Activated CD4-positive, CD25-positive, alpha-beta regulatory T cell treated with anti-CD3 and anti-CD28 coated beads, Interleukin-2, amount 50 U/mL, for 72 hours (primary cell): ENCODE measurements at places on chromosomes 7 and 10.

DNA sequence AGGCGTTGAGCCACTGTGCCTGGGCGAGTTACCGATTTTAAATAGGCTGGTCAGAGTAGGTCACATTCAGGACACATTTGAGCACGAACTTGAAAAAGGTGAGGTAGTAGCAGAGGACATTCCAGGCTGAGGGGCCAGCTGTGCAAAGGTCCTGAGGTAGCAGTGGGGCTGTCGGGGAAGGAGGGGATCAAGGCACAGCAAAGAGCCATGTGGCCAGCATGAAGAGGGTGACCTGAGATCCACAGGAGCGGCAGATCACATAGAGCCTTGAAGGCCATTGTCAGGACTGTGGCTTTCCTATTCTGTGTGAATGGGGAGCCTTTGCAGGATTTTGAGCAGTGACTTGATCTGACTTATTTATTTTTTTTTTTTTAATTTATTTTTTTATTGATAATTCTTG lies 6.5 kb downstream of the ZAN start:
- DNase-seq: no peak

DNA sequence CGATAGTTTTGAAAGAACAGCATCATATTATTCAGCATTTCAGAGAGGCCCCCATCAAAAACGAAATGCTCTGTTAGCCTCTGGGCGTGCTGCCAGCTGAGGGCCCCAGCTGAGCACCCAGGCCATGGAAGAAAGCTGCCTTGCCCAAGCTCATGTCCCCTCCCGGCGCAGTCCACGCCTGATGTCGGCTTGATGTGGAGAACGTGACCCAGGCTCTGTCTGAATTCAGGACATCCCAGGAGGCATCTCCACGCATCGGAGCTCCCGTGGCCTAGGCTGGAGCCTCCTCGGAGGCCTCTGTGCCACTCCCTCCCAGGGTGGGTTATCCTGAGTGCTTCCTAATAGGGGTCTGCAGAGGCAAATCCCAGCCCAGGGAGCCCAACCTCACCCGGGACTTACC lies 218.3 kb upstream of the AKR1E2 start:
- no peak for DNase-seq

DNA sequence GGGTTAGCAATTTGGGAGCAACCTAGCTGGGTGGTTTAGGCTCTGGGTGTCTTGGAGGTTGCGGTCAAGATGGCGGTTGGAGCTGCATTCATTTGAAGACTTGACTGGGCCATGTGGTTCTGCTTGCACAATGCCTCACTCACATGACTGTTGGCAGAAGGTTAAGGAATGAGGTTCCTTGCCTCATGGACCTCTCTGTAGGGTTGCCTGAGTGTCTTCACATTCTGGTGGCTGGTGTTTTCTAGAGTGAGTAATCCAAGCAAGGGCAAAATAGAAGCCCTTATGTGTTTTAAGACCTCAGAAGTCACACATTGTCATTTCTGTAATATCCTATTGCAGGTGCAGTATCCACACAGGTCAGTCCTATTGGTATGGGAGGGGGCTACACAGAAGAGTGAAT lies 52.0 kb downstream of the CDK14 start:
- DNase-seq: no peak

DNA sequence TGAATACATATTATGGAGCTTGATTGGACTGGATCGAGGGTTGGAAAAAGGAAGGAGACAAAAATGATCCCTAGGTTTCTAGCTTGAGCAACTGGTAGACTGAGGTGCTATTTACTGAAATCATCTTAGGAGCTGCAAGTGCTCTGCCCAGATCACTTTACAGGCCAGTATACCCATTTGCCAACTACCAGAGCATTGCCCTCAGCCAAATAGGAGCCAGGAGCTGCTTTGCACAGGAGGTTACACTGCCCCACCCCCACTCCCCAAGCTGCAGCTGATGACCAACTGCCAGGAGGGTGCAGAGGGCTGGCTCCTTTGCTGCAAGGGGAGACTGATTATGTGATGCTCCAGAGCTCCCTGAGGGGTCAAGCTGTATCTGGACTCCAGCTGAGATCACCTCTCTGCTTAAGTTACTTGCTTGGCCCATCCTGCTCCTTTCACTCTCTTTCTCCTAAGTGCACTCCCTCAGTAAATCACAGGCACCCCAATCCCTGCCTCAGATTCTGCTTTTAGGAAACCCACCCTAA lies 275.4 kb downstream of the ZEB1 start:
- no peak for DNase-seq

DNA sequence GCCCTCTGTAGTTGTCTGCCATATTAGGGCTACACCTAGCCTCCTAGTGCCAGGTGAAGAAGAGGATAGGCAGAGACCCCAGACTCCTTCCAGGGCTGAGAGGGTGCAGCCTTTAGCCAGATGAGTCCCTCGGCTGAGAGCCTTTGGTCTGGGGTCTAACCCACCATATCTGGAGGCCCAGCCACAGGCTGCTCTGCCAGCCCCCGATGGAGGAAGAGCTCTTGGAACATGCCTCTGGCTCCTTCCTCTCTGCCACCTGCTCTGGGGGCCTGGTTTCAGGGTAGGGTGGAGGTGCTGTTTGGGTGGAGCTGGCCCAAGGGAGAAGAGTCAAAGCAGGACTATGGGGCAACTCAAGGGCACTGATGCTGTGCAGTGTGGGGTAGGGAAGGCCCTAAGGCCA lies 1.4 kb downstream of the LRRC18 start:
- DNase-seq: no peak

DNA sequence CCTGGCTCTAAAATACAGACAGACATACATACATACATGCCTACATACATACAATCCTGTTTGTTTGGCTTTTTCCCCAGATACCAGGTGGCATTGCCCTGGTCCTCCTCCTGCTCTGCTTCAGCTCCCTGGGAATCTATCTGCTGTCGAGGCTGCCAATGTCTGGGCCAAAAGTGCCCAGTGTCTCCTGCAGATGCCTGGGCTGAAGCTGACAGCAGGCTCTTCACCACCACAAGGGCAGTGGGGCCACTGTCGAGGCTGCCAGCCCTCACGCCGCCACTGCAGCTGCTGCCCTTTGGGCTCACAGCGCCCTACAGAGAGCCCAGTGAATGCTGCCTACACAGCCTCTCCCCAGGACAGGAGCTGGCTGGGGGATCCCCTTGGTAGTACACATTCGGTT lies 18.0 kb upstream of the STN1 start:
- no peak for DNase-seq

DNA sequence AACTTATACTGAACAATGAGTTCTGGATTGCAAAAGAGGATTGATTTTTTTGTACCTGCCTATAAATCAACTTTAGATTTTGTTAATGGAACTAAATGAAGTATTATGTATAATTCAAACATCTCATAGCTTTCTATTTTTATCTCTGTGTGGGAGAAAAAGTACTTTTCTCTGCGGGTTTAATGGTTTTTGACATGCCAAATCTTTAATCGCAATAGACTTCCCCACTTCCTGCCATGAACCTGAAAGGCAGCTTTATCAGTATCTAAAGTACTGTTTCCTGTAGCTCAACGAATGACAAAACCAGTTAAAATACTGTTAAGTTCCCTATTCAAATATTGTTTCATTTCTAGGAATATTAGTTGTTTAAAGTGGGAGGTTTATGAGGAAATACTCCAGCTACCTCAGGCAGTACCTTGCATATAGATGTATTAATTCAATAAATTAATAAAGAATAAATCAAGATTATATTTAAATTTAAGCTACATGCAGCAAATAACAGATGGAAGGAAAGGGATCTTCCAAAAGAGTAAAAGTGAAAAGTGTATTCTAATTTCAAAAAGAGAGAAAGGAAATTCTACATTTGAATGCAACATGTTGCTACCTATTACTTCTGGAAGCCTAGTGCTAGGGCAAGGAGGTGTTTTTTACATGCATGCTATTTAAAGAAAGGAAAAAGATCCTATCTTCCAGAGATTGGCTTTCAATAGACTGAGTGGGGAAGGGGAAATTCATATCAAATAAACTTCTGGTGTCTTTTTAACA lies 75.9 kb downstream of the SVOPL start:
- no peak for DNase-seq

GRCh38 chr7:96636979-96637378 lies 72.7 kb downstream of the SEM1 start:
- no peak for DNase-seq

DNA sequence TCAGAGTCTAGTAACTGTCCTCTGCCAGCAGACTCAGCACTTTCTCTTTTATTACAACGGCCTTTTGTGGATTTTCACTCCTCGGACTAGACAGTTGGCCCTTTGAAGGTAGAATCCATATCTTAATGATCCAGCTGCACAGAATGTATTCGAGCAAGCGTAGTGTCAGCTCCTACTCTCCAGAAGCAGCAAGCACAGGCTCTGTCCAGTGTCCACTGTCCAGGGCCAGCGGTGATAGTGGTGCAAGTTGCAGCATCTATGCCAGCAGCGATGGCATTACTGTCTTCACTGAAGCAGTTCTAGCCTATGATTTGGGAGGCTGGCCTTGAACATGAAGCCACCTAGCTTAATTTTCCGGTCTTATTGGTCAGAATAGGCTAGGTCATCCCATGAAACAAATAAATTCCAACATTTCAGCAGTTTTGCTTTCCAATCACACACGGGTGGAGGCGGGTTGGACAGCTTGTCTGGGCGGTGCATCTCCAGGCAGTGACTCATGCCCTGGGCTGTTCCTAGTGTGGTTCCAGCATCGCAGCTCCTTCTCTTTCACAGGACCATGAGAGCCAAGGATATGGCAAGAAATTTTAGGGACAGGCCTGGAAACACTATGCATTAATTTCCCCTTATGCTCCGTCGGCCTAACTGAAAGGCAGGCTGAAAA lies 108.6 kb upstream of the KCNMA1 start:
- no peak for DNase-seq

DNA sequence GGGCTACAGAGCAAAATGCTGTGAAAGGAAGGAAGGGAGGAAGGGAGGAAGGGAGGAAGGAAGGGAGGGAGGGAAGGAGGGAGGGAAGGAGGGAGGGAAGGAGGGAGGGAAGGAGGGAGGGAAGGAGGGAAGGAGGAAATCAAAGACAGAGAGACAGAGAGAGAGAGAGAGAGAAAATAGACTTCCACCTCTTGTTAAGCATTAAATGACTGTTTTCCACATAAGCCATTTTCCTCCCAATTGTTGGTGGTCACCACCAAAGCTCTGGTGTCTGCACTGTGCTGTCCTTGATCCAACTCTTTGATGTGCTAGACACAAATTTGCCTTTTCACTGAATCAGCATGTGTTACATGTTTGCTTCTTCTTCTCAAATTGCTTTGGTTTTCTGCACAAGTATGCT lies 90.7 kb upstream of the INHBA start:
- DNase-seq: no peak

GRCh38 chr10:48638739-48639527 lies 34.1 kb upstream of the ARHGAP22 start:
- DNase-seq: no peak

GRCh38 chr7:8382004-8382730 lies 51.2 kb upstream of the NXPH1 start:
- no peak for DNase-seq

- DNase-seq: no peak
These were observed 97.9 kb downstream of the ABLIM1 start for GRCh38 chr10:114560144-114560543.

GRCh38 chr10:46050941-46051623 lies 5.0 kb upstream of the MSMB start:
- DNase-seq: no peak

DNA sequence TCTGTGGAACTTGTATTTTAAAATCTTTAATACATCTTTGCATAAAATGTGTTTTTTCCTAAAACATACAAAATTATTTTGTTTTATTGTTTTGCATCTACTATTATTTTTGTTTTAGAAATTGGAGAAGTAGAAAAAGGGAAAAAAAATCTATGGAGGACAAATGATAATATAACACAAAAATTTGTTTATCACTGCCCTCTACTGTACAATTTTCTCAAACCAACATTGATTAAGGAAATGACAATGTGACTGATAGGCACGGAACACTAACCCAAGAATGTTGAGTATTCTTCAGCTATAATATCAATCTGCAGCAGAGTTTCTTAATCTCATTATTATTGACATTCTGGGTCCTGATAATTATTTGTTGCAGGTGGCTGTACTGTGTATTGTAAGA lies 9.5 kb upstream of the ING3 start:
- DNase-seq: no peak

- DNase-seq: no peak
These were observed 337.5 kb downstream of the RPS24 start for GRCh38 chr10:78371136-78371535.

DNA sequence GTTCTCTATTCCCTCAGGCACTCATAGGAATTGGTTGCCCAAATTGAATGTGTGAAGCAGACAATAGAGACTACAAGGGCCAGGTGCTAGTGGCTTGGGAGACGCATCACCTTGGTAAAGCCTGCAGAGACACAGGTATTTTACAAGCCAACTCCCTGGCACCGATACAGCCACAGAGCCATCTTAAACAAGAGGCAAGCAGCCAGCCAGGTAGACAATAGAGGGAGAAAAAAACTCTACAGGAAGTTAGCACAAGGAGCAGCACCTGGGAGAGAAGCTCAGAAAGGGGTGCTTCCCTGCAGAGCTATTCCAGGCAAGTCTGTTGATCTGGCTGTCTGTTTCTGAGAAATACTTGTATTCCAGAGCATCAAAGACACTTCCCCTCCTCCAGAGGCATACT lies 43.0 kb upstream of the CDK1 start:
- no peak for DNase-seq

- DNase-seq: no peak
These were observed 166.6 kb upstream of the MKLN1 start for GRCh38 chr7:131161103-131161502.

- no peak for DNase-seq
These were observed 67.7 kb downstream of the COL13A1 start for GRCh38 chr10:69869291-69869961.

DNA sequence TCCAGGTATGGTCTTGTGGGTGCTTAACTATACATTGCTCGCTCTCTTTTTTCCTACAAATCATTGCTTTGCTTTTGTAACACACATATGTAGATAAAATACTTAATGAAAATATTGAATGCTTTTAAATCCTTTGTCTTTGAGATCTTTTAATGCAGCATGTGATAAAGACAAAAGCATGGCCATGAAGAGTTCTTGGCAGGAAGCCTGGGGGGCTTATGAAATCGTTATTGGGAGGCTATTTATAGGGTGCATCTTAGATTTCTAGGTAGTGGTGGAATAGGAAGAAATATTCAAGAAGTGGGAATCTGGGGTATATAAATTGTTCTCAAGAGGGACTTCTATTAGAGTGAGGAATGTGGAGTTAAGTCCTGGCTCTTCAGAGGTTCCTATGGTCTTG lies 21.9 kb downstream of the UBE2D1 start:
- no peak for DNase-seq
